ENCODE measurements at places on chromosomes 13 and 19. TPM values are rescaled to one million over a fixed set of nuclear protein-coding genes. Genes with fewer than 3 reads are reported as not detected.
A peak's percentile ranks its signal among the peaks of the same experiment; 100 is the strongest.

The ZNF555 gene
- total RNA-seq = 3.9 TPM

GRCh38 chr19:5171711-5172110 is 168.9 kb downstream of the PTPRS start:
- H3K36me3 ChIP-seq = no peaks in the 10 kb centered on the region
- no peak overlapping the region for H3K4me3 ChIP-seq
- no peak for DNase-seq
- H3K4me1 ChIP-seq = no peaks in the 10 kb centered on the region
- H3K27ac ChIP-seq = no peak overlapping the region

DNA sequence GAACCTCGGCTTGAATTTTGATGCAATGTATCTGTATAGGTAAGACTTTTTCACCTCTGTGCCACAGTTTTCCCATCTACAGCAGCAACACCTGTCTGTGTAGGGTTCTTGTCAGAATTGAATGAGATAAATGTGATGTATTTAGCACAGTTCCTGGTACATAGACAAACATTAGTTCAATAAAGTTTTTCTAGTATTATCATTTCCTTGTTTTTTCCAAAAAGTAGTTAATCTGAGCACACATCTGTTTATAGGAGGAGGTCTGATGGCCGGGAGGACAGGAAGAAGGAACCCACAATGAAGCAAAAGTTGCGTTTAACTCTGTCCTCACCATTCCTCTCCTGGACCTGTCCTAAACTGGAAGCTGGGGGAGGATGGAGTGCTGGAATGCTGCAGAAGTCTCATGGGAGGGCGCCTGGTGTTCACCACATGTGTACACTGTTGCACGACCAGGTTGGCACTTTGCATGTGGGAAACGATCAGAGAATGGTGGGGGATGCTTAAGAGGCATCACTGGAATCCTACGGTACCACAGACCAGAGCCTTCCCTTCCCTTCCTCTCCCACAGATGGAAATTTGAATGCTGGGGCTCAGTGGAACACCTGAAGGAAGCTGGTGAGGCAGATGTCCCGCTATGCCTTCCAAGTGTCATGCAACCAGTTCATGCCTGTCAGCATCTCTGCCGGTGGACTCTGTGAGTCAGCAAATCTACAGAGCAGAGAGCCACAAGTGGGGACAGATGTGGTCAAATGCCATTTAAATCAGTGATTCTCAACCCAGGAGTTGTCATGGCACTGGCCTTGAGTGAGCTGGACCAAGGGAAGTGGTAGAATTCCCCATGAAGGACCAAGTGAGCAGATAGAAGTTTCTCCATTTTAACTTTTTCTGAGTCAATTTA is 315.6 kb downstream of the DLEU7 start:
- DNase-seq = no peak
- peaks cover 57% of the 10 kb centered on the region for H3K4me1 ChIP-seq
- no peaks in the 10 kb centered on the region for H3K27me3 ChIP-seq
- peak overlapping the region; percentile 94 for H3K27ac ChIP-seq
- H3K36me3 ChIP-seq = no peaks in the 10 kb centered on the region

DNA sequence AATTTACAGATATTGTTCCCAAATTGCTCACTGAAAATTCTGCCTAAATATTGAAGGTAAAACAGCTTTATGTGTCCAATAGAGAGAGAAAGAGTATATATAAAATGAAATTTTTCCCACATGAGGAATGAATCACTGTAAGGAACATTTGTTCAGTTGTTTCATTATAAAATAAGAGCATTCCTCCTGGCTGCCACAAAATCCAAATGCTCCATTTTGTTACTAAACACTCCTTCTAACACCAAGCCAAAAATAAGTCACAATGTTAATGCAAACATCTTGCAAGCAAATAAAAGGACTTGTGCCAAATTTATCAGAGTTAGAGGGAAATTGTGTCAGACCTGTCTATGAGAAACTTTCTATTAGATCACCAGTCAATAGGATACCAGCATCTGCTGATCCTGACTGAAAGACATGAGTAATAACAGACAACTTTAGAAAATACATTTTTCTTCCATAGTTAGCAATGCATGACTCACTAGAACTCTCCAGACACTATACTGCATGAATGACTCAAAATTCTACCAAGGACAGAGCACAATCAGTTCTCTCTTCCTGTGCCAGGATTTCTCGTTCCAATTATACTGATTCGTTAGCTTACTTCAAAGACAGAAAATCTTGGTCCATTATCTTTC is 83.5 kb upstream of the FNDC3A start:
- H3K36me3 ChIP-seq = no peaks in the 10 kb centered on the region
- H3K27me3 ChIP-seq = no peaks in the 10 kb centered on the region
- no peak overlapping the region for H3K4me3 ChIP-seq

The CYP2A7 gene
- not detected for total RNA-seq

GRCh38 chr13:112210371-112210770 is 143.4 kb downstream of the SOX1 start:
- no peak overlapping the region for H3K4me3 ChIP-seq
- H3K27me3 ChIP-seq = no peaks in the 10 kb centered on the region
- H3K27ac ChIP-seq = no peak overlapping the region
- no peaks in the 10 kb centered on the region for H3K4me1 ChIP-seq
- no peak for DNase-seq

DNA sequence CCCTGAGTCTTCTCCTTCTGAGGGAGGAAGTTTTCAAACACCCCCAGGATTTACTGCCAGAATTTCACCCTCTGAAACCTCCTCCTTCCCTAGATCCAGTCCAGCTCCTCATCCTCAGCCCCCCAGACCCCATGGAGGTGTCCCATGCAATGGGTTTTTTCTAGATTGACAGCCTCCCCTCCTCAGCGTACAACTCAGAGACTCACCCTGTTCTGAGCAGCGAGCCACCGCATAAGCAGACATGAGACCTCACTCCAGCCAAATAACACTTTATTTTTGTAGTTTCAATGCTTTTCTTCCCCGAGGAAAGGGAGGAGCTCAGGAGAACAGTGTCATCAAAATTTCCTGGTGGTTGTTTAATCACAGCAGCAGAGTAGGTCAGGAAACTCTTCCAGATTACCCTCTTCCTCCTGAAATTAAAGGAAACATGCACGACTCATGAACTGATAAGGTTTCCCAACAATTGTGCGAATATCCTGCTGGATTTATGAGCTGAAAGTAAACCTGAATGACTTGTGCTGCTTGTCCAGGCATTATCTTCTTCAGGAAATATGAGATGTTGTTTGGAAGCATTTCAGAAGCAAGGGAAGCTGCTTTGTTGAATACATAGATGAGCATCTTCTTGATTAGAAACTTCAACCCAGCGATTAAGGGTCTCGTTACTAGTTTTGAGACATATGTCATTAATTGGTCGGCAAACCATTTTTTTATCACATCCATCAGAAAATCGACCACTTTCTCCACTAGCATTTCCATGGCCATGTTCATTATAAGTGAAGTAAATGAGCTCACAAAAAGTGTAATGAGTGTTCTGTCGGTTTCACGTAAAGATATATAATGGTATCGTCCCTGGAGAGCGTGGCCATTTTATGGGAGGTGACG is 36.2 kb downstream of the ERICH4 start:
- no peaks in the 10 kb centered on the region for H3K27me3 ChIP-seq
- DNase-seq = no peak
- H3K4me1 ChIP-seq = peaks cover 7% of the 10 kb centered on the region
- H3K36me3 ChIP-seq = no peaks in the 10 kb centered on the region

- no peaks in the 10 kb centered on the region for H3K36me3 ChIP-seq
- peak overlapping the region; percentile 75 for H3K4me3 ChIP-seq
- peak overlapping the region; percentile 86 for H3K27ac ChIP-seq
Observed at GRCh38 chr19:29663861-29664752, 1.2 kb upstream of the PLEKHF1 start.

GRCh38 chr13:28449826-28450773 is 44.8 kb downstream of the FLT1 start:
- DNase-seq = no peak
- no peaks in the 10 kb centered on the region for H3K36me3 ChIP-seq
- peaks cover 4% of the 10 kb centered on the region for H3K27me3 ChIP-seq
- no peak overlapping the region for H3K27ac ChIP-seq
- no peak overlapping the region for H3K4me3 ChIP-seq

- H3K4me1 ChIP-seq = peaks cover 7% of the 10 kb centered on the region
- H3K36me3 ChIP-seq = no peaks in the 10 kb centered on the region
- H3K4me3 ChIP-seq = no peak overlapping the region
- no peak overlapping the region for H3K27ac ChIP-seq
- DNase-seq = no peak
- H3K27me3 ChIP-seq = no peaks in the 10 kb centered on the region
Observed at GRCh38 chr19:29952646-29953045, 10.6 kb downstream of the URI1 start.

GRCh38 chr19:6710273-6711077 is 10.0 kb downstream of the C3 start:
- no peak overlapping the region for H3K4me3 ChIP-seq
- peak; percentile 48 for DNase-seq
- no peaks in the 10 kb centered on the region for H3K4me1 ChIP-seq
- H3K27ac ChIP-seq = no peak overlapping the region
- no peaks in the 10 kb centered on the region for H3K27me3 ChIP-seq

GRCh38 chr19:53554804-53555203 is 16.9 kb downstream of the ZNF331 start:
- H3K27me3 ChIP-seq = no peaks in the 10 kb centered on the region
- peak overlapping the region; percentile 73 for H3K4me3 ChIP-seq
- H3K4me1 ChIP-seq = peaks cover 4% of the 10 kb centered on the region

DNA sequence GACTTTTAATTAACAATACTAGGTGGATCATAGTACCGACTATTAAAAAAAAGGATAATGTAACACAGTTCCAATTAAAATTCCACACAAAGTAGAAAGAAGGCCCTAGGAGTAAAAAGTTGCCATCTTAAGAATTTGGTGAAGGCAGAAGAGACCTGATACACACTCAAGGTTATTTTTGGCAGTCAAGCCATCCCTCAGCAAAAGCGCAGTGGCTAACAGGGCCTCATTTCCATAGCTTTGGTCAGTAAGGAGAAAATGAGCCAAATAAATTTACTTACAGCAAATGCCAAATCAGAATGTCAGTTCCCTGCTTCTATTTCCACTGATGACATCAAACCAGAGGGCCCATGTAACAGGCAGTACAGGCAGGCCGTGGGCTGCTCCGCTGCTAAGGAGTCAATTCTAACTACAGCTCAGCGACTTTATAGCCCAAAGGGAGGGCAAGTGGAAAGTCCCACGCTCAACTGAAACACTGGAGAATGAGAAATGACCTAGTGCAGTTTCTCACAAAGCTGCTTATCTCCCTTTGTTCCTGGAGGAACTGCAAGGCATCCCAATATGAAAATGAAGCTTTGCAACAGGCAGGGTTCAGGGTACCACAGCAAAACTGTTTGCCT is 6.3 kb downstream of the ARGLU1 start:
- peak overlapping the region; percentile 31 for H3K4me3 ChIP-seq
- H3K27ac ChIP-seq = peak overlapping the region; percentile 37
- no peaks in the 10 kb centered on the region for H3K27me3 ChIP-seq

Measured in psoas muscle (tissue), 8 donors.